ENCODE measurements at places on chromosomes 16 and 17.

DNA sequence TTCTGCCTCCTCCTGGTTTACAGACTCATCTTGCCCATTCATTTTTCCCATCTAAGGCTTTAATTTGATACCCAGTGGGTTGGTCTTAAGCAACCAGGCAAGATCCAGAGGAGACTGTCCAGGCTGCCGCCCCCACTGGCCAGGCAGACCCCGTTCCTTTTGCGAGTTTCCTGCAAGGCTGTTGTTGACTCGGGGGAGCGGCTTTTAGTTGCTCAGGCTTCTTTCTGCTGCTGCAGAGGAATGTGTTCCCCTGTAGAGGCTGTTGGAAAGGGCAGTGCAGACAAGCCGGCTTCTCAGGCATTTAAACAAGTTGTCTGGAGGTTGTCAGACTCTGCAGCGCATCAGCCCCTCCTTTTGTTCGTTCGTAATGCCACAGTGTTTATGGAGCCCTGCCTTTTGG, 231.2 kb downstream of the PRKCA start:
- DNase-seq: no peak

DNA sequence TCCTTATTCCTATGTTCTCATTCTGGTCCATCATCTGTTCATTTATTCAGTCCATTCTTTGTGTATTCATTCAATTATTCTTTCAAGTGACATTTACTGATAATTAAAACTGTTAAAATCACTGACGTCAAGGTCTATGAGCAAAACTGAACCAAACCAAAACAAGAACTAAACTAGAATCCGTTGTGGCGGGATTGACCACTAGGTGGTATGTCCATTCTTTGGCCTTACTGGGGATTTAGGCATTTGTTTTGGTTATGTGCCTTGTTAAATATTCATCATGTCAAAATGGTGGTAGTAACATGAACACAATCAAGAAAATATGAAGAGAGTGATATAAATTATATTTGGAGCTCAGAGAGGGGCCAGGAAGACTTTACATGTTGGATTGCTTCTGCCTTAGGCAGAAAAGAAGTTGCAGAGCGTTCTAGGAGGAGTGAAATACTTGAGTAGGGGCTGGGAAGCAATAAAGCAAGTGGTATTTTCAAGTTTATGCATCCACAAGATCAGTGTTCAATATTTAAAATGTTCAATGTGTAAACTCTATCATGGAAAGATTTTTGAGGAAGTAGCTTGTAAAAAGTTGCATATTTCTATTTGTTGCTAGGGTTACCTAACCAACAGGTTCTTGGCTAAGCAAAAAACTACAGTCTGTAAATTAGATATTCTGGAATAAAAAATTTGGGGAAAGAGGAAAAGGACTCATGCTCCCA, 129.0 kb downstream of the CDH13 start:
- DNase-seq: no peak

- no peak for DNase-seq
These were observed 54.9 kb downstream of the ENGASE start for GRCh38 chr17:79129523-79129922.

DNA sequence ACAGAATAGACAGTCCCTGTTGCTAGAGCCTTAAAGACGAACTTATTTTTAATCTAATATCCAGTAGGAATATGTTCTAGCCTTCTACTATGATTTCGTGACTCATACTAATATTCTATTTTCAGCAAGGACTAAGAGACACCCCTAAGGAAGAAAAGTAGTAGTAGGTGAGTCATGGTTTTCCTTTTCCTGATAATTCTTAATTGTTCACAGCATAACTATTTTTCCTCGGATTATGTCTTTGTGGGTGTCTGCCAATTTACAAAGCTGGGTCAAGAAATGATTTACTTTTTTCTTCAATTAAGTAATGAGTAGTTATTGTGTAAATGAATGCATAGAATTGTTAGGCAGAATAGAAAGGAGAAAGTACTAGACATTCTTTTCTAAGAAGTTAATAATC, 292.2 kb downstream of the TOX3 start:
- no peak for DNase-seq

DNA sequence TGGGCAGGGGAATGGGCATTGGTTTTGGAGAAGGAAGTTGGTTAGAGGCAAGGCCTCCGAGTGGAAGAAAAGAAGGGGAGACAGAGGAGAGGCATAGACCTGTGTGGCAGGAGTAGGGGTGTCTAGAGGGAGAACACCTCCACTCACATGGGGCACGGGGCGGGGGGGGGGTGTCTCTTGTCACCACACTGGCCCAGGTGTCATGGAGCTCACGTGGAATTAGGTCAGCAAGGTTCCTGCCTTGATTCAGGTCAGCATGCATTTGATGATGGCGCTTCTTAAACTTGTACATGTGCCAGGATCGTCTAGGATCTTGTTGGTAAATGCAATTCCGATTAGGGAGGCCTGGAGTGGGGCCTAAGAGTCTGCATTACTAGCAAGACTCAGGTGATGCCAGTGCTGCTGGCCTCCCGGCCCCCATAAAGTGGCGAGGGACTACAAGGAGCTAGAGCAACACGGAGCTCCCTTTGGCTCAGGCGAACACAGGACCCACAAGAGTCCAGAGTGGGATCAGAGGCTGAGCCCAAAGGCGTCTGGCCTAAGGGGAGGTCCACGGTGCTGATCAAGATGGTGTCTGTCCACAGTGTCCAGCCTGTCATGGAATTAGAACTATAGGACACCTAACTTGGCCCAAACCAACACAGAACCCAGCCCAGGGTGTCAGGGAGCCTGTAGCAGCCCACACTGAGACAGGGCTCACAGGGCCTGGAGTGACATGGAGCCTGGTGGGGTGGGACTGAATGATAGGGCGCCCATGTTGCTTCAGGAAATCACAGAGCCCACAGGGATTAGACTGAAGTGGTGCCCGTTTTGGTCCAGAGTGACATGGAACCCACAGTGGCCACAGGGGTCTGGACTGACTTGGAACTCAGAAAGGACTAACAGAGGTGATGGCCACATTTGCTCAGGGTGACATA, 16.7 kb downstream of the EPOP start:
- no peak for DNase-seq

GRCh38 chr16:70496513-70496912, 26.8 kb downstream of the COG4 start:
- no peak for DNase-seq

- DNase-seq: no peak
These were observed 15.5 kb upstream of the TIMP2 start for GRCh38 chr17:78940708-78941107.

DNA sequence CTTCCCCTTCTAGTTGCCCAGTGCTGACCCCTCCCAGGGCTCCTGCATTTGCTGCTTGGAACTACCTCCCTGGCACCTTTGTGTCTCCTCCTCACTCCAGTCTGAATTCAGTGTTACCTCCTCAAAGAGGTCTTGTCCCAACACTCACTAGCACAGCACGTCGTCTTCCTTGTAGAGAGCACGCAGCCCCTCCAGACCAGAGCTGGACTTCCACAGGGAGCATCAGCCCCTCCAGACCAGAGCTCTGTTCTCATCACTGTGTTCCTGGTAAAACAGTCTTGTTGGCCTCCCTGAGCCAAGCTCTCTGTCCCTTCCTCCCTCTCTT, 27.8 kb upstream of the MGAT5B start:
- no peak for DNase-seq

- DNase-seq: peak; percentile 51
These were observed 722 bp upstream of the TIMP2 start for GRCh38 chr17:78925662-78926555.

DNA sequence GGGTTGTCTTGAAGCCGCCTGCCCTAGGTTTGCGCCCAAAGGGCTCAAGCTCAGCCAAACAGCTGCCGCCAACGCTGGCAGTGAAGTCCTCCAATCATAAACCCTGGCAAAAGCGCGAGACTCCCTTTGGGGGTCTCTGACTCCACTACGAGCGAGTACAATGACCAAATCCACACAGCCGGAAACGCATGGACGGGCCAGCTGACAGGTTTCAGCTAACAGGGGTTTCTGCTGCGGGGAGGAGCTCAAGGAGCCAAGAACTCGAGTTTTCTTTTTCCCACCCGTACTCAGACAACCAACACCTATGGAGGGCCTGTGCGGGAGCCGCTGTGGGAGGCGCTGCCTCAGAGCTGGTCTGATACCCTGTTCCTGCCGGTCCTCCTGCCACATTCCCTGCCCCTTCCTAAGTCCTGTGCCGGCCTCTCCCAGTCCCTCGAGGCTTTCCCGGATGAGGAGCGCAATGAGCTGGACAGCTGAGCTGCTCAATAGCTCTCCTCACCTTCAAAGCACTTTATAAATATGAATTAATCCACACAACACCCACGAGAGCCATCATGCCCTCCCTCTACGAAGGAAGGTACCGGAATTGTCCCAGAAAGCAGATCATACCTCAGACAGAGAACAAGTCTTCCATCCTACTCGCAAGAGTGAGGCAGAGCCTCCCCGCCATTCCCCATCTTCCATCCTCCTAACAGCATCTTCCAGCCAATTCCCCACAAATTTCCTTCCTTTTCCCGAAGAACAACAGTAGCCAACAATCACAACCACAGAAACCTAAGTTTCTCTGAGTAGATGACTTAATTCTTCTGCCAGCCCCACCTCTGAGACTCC, 6.1 kb downstream of the ABR start:
- DNase-seq: no peak

DNA sequence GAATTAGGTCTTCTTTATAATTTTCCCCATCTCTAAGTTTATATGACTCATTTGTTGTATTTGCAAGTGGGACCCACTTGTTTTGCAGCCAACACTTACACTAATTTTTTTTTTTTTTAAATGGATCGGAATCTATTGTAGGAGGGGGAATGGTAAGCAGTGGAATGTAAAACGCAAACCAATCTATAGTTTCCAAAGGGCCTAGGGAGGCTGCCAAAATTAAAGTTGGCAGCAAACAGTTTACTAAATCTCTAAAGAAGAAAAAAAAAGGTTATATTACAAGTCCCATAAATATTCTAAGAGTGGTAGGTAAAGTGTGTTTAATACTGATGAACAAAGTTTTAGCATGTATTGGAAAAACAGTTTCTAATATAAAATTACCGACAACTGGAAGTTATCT, 416.8 kb upstream of the SALL1 start:
- no peak for DNase-seq

DNA sequence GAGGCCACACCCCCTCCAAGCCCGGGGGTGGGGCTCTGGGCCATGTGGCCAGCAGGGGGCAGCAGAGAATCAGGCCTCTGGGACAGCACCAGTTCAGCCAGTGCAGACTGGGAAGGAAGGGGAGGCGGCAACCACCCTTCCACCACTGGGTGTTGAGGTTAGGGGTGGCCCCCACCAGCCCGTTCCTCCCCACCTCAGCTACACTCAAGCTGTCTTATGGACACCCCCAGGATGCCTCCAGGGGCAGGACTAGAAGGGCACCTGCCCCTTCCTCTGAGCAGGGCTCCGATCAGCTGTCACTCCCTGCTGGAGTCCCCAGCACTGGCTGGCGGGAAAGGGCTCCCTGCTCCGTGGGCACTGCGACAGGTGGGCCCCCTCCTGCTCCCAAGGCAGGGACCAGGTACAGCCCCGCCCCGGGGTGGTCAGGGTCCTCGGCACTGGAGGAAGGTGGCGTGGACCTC, 21.8 kb downstream of the KATNB1 start:
- DNase-seq: peak; percentile 77

GRCh38 chr16:31206776-31207175, 4.2 kb upstream of the PYCARD start:
- no peak for DNase-seq

DNA sequence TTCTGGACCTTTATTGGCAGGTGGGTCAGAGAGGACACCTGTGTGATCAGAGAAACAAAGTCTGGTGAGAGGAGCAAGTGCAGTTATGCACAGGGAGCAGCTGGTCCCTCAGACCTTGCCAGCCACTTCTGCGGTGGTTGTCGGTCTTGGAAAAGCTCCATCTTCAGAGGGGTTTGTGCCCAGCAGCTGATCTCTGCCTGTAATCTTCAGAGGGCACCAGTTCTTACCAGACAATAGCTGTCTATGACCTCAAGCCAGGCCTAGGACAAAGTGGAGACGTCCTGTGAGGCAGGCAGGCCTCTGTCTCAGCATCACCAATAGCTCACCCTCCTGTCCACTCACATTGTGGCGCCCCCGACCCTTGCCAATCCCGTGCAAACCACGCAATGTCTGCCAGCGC, 66.5 kb upstream of the TBX2 start:
- no peak for DNase-seq

GRCh38 chr16:48507391-48507790, 102.6 kb downstream of the N4BP1 start:
- no peak for DNase-seq

DNA sequence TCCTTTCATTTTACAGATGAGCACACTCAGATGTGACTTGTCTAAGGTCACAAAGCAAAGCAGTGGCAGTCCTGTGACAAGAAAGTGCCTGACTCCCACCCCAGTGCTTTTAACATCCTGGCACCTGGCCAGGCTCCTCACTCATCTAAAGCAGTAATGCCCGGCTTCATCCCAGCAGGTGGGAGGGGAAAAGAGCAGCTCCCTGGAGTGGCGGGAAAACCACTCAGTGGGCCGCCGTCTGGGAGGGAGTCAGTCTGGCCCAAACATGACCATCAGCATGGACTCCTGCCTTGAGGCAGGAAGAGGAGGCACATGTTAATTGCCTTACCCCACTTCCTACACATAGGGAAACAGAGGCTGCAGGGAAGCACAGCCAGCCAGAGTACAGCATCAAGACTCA, 2.6 kb downstream of the PCGF2 start:
- no peak for DNase-seq

- DNase-seq: peak; percentile 21
These were observed 1.2 kb downstream of the DUSP14 start for GRCh38 chr17:37490638-37491614.

DNA sequence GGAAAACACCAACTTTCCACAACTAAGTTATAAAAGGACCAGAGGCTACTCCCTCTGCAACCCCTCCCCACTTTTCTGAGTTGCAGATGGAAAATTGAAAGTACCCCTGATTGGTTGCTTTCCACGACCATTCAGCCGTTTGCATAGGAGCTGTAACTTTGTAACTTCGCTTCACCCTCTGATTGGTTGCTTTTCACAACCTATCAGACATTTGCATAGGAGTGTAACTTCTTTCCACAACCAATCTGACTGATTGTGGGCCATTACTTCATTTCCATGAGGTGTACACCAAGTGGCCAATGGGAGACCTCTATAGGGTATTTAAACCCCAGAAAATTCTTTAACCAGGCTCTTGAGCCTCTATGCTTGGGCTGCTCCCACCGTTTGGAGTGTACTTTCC, 644.1 kb downstream of the WWOX start:
- DNase-seq: no peak

DNA sequence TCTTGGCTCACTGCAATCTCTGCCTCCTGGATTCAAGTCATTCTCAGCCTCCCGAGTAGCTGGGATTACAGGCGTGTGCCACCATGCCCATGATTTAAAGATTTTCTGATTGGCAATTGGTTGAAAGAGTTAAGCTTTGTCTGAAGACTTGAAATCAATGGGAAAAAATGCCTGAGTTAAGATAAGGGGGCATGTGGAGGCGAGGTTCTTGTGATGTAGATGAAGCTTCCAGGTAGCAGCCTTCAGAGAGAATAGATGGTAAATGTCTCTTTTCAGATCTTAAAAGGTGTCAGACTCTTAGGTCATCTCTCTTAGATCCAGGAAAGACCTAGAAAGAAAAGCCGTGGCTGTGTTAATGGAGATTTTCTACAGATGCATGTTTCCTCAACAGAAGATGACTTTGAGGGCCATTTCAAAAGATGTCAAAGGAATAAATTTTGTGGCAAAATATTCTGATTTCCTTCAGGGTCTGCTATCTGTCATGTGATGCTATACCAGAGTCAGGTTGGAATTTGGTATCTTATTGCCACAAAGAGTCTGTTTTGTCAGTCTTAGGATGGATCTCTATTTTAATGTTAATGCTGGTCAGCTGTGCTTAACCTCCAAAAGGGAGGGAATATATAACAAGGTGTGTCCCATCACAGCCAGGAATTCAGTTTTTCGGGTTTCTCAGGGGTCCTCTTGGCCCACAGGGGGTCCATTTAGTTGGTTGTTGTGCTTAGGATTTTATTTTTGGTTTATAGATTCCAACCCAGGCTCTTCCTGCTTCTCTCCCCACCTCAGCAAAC, 58.3 kb upstream of the AKTIP start:
- DNase-seq: no peak
